M059J (cell line): ENCODE measurements at places on chromosomes 12 and 14.
A peak's percentile ranks its signal among the peaks of the same experiment; 100 is the strongest.

- DNase-seq = no peak
These were observed 6.9 kb downstream of the SYCP3 start for GRCh38 chr12:101732318-101732717.

DNA sequence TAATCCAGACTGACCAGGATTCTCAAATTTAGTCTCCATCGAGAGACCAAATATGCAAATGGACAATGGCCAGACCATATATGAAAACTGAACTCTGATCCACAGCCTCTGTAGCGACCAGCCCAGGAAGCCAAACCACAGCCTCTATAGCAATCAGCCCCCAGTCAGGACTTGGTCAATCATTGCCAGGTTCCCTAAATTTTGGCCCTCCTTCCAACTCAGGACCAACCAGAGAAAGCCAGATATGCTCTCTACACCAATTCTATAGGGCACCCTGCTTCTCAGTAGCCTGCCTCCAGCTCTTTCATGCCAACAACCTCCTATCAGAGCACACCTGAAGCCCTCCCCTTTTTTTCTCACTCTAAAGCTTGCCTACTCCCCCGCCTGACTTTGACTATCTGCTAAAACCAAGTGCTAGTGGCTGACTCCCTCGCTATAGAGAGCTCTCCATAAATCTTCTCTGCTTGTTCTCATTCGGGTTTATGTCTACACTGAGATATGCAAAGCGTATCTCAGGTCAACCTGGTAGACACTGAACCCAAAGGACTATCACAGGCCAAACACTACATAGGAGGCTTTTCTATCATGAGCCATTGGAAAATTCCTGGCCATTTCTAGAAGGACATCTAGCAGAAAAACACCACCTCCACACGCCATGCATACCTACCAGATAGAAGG, 110.5 kb upstream of the FUT8 start:
- DNase-seq = no peak

GRCh38 chr12:55777856-55778255, 34.9 kb downstream of the GDF11 start:
- DNase-seq = no peak

- DNase-seq = no peak
These were observed 11.5 kb upstream of the SLC4A8 start for GRCh38 chr12:51413149-51413548.

DNA sequence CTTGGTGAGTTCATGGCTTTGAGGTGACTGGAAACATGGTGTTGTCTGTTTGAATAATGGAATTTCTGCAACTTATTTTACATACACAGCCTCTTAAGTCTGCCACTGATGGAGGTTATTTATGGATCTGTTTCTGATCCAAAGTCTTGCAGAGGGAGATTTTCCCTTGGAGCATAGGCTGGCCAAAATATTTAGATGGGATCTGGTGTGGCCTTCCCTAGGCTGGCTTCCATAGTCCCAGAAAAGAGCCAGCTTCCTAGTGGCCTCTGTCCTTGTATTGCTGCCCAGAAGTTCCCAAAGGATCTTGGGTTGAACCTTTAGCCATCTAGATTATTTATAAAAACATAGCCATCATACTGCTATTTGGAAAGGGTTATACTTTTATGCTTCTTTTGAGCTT, 491.1 kb upstream of the RGS6 start:
- no peak for DNase-seq

DNA sequence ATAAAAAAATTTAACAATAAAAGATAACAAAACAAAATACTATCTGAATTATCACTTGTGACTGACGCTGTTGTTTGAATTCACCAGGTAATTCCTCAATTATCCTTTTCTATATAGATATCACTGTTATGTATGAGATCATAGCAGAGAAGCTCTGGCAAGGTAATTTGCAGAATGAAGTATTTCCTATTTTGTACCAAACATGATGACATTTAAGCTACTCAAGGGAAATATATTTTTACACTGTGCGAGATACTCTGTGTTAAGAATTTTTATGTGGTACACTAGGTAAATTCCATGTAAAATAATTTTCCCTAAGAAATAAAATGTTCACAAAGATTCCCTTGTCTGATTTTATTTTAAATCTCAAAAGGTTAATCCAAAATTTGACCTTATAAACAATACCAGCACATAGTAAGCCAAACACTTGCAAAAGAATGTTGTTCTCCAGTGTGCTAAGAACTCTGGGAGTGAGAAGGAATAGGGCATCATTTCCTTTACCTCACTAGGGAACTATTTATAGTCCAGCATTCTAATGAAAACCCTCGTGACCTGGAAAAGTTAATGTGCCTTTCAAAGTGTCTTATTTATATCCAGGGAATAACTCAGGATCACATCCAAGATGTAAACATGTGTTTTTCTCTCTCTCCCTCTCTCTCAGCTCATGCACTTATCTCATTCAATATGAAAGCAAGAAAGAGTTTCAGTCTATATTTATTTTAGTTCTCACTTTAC, 115.2 kb upstream of the RAP1B start:
- DNase-seq = peak; percentile 82

GRCh38 chr12:55718015-55718414, 2.2 kb downstream of the BLOC1S1 start:
- peak; percentile 41 for DNase-seq

DNA sequence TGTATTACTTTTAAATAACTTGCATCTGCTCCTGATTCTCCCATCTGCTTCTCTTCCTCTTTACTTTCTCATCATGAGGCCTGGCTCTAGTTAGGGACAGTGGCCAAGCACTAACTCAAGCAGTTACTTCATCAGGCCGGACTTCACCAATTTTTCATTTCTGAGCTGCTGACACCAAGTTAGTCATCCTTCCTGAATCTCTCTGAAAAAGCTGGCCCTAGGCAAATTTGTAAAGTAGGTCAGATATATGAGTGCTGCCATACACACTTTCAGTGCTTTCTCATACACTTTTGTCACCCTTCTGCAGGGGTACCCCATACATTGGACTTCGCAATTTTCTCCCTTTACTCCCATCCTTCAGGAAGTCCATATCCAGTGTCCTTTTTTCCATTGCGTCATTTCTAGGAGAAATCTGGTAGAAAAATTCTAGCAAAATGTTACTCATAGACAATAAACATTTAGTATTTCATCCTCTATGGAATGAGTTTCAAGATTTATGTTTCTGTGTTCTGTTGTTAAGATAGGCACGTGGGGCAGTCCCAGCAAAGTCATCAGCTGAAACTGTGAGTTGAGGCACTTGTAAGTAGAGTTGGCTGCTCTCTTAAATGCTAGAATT, 276.8 kb upstream of the TMPO start:
- peak; percentile 19 for DNase-seq

- peak; percentile 47 for DNase-seq
These were observed 126.9 kb upstream of the KRAS start for GRCh38 chr12:25377469-25378177.

GRCh38 chr12:88237954-88238353, 95.8 kb downstream of the TMTC3 start:
- DNase-seq = peak; percentile 78

DNA sequence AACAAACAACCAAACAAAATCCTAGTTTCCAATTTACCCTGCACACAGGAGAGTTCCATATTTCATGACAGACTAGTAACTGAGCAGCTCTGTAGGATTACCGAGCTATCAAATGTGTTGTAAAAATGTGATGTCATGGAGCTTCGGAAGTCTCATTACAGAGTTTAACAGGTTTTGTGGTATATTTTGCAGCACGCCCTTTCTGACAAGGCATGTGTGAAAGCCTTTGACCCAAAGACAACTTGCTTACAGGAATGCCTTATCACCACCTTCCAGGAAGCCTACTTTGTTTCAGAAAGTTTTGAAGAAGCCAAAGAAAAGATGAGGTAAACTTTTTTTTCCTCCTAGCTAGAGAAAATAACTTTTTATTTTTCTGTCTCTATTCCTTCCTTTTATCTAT, 92.4 kb downstream of the TPH2 start:
- no peak for DNase-seq

GRCh38 chr12:111635524-111635923, 36.4 kb upstream of the ATXN2 start:
- DNase-seq = no peak

DNA sequence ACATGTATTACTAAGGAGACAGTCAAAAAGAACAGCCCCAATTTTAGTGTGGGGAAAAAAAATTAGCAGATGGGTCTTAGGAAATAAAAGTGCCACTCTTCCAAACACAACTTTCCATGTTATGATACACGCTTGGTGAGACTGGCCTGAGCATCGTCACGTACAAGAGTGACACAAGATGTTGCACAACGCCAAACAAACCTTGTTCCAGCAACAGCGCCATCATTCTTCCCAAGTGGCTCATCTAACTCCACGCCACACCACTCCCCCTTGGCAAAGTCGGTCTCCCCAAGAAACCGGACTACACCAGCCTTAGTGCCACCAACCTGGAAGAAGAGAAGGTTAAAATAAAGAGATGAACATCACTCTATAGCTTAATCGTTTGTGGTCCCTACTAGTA, 58.7 kb downstream of the CLIP1 start:
- no peak for DNase-seq

GRCh38 chr12:75491169-75491568, 10.6 kb downstream of the GLIPR1 start:
- DNase-seq = no peak

- DNase-seq = peak; percentile 25
These were observed 110.5 kb downstream of the TGFB3 start for GRCh38 chr14:75871181-75871880.

DNA sequence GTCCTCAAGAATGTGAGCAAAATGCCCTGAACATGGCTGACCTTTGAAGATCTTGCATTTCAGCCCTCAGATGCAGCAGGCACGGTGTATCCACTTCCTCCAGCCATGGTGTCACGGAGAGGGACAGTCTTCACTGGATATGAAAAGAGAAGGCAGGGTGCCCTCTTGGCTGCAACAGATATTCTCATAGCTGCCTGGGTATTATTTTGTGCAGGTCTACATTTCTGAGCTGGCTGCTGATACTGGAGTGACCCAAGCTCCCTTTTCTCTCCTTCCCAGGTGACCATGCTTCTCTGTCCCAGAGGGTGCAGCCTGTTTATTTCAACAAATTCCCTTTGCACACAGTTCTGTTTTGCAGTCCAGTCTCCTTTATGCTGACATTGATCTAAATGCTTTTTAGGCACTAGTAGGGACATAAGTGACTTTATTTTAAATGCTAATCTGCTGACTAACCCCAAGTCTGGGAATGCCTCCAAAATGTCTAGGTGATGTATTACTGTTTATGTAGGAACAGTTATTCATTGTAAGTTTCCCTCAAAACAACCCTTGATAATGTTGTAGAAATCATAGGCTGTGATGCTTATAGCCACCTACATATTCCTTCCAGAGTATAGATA, 17.4 kb upstream of the PYGL start:
- DNase-seq = peak; percentile 97

- peak; percentile 76 for DNase-seq
These were observed 8.9 kb downstream of the AJUBA start for GRCh38 chr14:22973217-22974032.

DNA sequence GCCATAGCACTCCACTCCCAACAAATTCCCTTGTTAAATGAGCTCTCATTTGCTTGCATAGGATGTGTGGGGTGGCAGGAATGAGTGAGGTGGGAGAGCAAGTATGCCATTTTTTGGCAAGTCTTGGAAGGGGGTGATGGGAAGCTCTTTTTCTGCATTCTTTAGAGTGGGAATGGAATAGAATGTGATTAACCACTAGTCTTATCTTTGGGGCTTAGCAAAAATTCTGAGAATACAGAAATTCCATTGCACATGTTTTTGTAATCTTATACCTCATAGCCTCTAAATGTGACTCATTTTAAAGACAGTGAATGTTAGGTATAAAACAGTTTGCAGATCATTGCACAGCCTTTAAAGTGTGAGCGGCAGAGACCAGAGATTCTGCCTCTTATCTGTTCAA, 28.4 kb upstream of the NEDD1 start:
- peak; percentile 60 for DNase-seq

GRCh38 chr12:6981152-6982052, 10.7 kb downstream of the EMG1 start:
- no peak for DNase-seq

- peak; percentile 34 for DNase-seq
These were observed 154.9 kb upstream of the AMIGO2 start for GRCh38 chr12:47234576-47235141.

- DNase-seq = peak; percentile 47
These were observed 28.5 kb downstream of the FOS start for GRCh38 chr14:75306927-75307699.

- no peak for DNase-seq
These were observed 57.4 kb downstream of the IFNG start for GRCh38 chr12:68102163-68102562.

DNA sequence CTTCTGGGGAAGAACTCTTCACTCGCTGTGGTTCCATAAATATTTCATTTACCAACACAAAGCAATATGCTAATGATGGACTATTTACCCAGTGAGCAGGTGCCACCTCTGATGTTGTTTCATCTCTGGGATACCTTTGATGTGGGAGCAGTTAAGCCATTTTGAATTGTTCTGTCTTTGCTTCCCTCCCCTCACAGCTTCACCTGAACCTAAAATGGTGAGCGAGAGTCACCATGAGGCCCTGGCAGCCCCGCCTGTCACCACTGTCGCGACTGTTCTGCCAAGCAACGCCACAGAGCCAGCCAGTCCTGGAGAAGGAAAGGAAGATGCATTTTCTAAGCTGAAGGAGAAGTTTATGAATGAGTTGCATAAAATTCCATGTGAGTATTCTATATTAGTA, 352.7 kb downstream of the SYT1 start:
- DNase-seq = no peak

- DNase-seq = no peak
These were observed 924.4 kb upstream of the LRFN5 start for GRCh38 chr14:40682131-40682913.

DNA sequence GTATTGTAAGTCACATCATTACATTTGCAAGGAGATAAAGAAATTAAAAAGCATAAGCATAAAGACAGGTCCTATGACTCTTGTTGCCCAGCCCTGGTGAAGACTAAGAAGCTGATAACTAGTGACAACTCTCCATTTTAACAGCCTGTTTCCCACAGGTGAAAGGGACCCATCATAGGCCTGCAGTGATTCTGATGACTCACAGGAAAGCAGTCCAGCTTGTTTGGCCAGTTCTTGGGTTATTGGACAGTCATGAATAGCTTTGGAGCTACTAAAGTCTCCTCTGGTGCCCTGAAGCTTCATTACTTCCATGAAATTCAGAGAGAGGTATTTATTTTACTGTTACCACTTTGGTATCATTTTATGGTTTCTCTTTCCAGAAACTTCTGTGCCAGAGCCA, 55.5 kb upstream of the DYRK2 start:
- peak; percentile 83 for DNase-seq

DNA sequence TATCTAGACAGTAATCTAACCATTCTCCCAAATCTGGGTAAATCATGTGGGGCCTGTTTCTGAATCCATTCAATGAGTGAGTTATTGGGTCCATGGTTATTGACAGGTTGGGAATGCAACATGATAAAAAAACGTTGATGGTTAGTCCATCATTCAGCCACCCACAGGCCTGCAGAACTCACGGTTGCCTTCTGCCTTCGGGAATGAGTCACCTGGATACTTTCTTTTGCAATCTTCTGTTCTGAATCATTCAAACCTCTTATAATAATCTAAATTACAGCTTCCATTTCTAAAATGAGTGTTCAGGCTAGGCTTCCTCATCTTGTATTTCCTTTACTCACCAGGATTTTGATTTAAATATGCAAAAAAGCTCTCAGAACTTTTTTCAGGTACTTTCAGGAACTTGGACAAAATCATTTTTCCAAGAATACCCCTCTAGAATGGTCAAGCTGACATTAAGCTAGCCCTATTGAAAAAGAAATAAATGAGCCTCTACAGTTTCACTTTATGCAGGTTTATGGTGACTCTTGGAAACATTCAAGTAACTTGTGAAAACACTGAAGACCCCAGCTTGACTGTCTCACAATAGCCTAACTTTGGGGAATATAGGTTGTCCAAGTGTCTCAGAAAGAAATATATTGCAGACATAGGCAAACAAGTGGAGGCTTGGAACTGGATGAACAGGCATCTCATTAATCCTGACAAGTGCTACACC, 94.4 kb downstream of the KCNK10 start:
- peak; percentile 10 for DNase-seq
